ENCODE measurements at places on chromosomes 11 and 22. TPM values are rescaled to one million over a fixed set of nuclear protein-coding genes. Genes with fewer than 3 reads are reported as not detected.

The SLC6A5 gene
- not detected for total RNA-seq

The RTCB gene
- total RNA-seq = 90.2 TPM

The RIBC2 gene
- 1.4 TPM for total RNA-seq

The DBX1 gene
- total RNA-seq = not detected

The C11orf87 gene
- not detected for total RNA-seq

The SLC29A2 gene
- total RNA-seq = 1.5 TPM

The TMEM134 gene
- total RNA-seq = 46.4 TPM

The ANO5 gene
- total RNA-seq = under 0.01 TPM
